ENCODE measurements at places on chromosomes 3 and 15.
A peak's percentile ranks its signal among the peaks of the same experiment; 100 is the strongest.

- peak; percentile 59 for DNase-seq
These were observed 103.1 kb downstream of the CNTN6 start for GRCh38 chr3:1195947-1196346.

- peak; percentile 62 for DNase-seq
These were observed 8.7 kb downstream of the MME start for GRCh38 chr3:155088706-155089345.

DNA sequence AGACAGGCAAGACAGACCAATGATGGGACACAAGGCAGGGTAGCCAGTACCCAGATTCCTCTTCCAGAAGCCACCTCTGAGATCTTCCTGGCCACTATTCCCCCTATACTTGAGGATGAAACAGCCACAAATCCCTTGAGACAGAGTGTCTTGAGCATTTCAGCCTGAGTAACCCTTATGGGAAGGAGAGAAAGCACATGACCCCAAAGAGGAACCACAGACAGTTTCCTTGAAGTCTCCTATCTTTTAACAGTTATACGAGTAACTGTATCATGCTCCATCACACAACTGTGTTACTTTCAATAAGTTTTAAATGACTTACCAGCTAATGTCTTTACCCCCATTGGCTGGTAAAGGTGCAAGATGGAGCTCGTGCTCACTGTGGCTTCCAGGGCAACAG, 9.3 kb downstream of the VIPR1 start:
- no peak for DNase-seq

DNA sequence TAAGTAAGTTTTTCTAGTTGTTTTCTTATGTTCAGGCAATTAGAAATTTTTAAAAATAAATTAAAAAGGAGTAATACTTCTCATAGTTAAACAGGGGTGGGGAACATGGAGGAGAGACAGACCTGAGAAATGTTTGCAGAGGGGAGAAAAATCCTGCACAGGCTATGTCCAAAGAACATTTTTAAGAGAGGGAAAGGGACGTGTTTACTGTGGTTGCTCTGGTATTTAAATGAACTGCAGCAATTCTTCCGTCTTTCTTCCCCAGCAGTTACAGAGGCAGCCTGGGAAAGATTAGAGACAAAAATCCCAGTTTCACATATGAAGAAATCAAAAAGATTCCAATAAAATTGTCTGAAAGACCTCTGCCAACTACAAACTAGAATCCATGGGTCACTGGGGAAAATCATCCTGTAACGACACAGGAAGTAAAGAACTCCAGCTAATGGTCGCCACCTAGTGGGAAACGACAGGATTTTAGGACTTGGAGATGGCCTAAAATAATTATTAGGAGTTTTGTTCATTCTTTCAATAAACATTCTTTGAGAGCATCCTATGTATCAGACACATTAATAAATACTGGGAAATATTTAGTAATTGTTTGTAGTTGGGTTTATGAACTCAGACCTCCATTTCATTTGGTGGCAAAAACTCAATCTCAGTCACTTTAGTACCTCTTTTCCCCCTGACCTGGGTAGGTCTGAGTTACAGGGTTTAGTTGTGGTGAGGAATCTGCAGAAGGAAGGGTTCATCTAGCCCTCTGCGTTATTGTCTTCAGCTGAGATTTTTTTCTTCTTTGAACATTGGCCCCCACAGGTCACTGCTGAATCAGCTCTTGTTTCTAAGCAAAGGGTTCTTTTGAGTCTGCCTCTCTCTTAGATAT, 69.9 kb upstream of the GOLIM4 start:
- DNase-seq, result peak; percentile 73

- DNase-seq, result no peak
These were observed 386.4 kb downstream of the ZBTB20 start for GRCh38 chr3:114760679-114761078.

GRCh38 chr3:177102553-177102952, 94.7 kb downstream of the TBL1XR1 start:
- DNase-seq, result peak; percentile 47

- DNase-seq, result peak; percentile 15
These were observed 440 bp downstream of the PRTG start for GRCh38 chr15:55742498-55742926.

DNA sequence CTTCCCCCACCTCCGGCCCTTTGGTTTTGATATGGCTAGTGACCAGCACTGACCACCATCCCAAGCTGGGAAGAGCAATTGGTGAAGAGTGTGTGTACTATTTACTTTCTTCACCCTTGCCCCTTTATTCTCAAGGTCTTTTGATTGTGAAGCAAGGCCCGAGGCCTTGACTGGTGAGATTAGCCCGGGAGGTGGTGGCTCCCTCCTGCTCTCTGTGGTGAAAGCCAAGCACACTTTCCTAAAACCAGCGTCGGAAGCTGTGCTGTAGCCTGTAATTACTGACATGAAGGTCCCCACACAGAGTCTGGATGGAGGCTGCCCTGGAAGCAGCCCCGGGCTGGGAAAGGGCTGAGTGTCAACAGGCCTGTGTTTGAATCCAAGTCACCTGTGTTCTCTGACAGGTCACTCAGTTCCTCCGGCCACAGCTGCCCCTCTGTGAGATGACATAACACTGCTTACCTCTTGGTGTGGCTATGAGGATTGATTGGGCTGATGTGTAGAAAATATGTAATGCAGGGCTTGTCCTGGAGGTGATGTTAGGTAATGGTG, 60.5 kb upstream of the PRR23C start:
- DNase-seq, result no peak

DNA sequence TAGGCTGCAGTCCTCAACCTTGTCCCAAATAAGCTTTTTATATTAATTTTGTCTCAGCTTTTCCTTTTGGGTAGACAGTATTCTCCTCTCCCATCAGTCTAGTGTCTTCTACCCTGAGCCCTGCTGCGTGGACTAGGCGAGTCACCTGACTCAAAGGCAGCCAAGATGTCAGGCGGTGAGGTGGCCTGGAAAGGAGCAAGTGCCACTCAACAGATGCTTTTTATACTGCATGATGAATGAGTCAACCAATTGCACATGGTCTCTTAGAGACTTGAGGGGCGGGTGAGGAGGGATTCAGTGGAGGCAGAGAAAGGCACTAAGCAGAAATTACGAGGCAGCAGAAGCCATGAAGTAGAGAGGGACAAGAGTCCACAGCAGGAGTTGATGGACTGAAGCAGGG, 95.9 kb downstream of the FRMD4B start:
- no peak for DNase-seq

DNA sequence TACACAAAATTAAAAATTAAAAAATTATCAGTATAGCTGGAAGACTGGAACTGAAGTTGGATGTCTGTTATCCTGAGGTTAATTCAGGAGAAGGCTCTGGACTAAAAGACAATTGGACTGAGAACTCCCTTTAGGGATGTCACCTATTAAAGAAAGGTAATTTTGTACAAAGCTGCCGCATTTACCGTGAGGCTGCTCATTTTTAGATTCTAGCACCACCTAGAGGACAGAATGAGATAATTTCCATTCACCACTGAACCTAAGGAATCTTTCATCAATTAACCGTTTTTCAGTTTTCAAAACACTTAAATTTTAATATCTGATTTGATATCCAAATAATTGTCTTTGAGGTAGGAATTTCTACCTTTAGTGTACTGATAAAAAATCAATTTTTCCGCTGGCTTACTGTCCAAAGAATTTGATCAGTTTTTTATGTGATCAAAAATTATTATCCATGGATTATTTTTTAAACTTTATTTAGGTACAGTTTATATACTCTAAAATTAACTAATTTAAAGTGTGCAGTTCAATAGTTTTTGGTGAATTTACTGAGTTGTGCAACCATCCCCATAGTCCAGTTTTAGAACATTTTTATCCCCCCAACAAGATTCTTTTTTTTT, 106.7 kb upstream of the TNIK start:
- peak; percentile 35 for DNase-seq

GRCh38 chr3:188294823-188295487, 141.0 kb downstream of the LPP start:
- peak; percentile 98 for DNase-seq

GRCh38 chr3:128505771-128506170, 12.8 kb upstream of the GATA2 start:
- DNase-seq, result no peak

DNA sequence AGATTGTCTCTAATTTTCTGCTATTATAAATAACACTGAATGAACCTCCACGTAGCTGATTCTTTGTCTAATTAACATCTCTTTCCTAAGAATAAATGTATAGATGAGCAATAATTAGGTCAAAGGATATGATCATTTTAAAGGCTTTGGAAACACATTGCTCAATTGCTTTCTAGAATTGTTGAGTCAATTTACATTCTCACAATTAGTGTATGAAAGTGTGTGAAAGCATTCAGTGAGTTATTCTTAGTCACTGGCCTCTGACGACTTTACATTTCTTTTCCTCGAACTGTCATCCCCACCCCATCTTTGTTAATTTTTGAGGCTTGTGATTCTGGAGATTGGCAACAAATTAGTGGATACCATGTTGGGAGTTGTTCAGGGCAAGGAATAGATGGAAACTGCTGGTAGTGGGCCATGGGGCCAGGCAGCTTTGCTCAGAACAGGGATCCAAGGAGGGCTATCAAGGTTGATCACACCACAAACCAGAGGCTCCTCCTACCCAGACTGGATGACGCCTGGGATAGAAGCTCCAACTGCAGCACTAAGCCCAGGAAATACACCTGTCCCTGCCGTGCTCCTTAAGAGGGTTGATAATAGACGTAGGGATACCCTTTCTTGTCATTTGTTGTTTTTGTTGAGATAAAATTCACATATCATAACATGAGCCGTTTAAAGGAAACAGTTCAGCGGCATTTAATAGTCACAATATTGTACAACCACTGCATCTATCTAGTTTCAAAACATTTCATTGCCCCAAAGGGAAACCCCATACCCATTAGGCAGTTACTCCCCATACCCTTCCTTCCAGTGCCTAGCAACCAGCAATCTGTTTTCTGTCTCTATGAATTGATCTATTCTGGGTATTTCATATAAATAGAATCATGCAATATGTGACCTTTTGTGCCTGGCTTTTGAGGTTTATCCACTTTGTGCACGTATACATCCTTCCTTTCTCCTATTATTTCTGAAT, 27.9 kb downstream of the EIF1B start:
- DNase-seq, result no peak

- DNase-seq, result peak; percentile 13
These were observed 42.7 kb upstream of the CD200R1L start for GRCh38 chr3:112889357-112889756.

- DNase-seq, result peak; percentile 13
These were observed 12.8 kb downstream of the CSNK1G1 start for GRCh38 chr15:64343222-64343621.

- no peak for DNase-seq
These were observed 19.7 kb downstream of the MINDY4B start for GRCh38 chr3:150885535-150885934.

GRCh38 chr15:77483425-77484140, 62.9 kb downstream of the HMG20A start:
- peak; percentile 62 for DNase-seq

DNA sequence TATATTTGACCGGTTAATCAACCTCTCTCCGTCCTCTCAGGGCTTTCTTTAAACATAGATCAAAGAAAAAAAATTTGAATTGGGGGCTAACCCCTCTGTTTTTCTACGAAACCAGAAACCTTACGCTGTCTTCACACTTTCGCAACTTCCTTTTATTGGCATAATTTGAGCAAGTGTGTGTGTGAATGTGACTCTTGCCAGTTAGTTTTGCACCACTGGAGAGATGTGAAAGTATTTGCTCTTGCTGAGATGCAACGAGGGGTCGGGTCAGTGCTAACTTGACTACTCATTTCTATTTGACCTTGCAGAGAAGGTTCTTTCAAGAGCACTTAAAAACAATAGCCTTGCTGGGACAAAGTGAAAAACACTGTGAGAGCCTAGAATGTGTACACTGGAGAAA, 81.2 kb downstream of the FAM43A start:
- no peak for DNase-seq

- DNase-seq, result no peak
These were observed 41.8 kb upstream of the UTS2B start for GRCh38 chr3:191372122-191372521.

GRCh38 chr3:133540896-133541674, 32.4 kb upstream of the CDV3 start:
- DNase-seq, result peak; percentile 50

Data from fibroblast of skin of back (primary cell).